ENCODE measurements at places on chromosomes 7 and 10. TPM values are rescaled to one million over a fixed set of nuclear protein-coding genes. Genes with fewer than 3 reads are reported as not detected.

Gene OR2A42
- total RNA-seq: not detected

Gene HYAL4
- not detected for total RNA-seq

DNA sequence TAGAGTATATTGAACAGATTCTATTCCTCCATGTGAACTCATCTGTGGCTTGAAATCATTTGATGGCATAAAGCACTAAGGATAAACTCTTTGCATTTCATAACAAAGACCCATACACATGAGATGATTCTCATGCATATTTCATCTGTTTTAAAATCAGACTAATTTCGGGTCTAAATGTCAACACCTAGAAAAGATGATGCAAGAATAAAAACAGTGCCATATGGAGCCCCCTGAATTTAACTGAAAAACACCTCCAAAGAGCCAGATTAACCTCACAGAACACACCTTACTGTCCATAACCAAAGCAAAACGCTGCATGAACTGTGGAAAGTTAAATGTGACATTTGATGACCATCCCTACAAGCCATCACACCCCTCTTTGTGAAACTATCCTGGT is 59.7 kb downstream of the ELAPOR2 start:
- H3K27me3 ChIP-seq: no peaks in the 10 kb centered on the region
- DNase-seq: no peak
- no peaks in the 10 kb centered on the region for H3K36me3 ChIP-seq

DNA sequence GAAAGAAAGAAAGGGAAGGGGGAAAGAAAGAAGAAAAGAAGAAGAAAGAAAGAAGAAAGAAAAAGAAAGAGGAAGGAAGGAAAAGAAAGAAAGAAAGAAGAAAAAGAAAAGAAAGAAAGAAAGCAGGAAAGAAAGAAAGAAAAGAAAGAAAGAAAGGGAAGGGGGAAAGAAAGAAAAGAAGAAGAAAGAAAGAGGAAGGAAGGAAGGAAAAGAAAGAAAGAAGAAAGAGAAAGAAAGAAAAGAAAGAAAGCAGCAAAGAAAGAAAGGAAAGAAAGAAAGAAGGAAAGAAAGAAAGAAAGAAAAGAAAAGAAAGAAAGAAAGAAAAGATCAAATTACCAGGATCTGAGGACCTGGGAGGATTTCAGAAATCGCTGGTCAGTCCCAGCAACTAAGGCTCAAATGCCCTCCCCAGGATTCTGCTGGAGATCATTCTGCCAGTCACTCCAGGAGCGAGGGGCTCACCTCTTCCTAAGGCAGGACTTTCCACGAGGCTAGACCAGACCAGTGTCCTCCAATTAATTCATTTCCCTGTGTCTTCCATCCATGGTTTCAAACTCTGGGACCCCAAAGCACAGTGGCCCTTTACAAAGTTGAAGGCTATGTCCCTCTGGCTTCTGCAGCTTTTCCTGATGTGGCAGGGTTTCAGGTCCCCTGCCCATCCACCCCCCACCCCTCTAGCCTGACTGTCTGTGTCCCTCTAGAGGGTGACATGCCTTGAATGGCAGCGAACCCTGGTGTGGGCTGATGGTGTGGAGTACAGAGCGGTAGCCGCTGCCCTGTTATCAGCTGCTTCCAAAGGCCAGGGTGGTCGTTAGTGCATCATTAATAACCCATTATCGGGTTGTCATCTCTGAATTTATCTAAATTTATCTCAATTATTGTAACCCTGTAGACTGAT is 77.9 kb downstream of the PARP12 start:
- H3K36me3 ChIP-seq: no peaks in the 10 kb centered on the region
- H3K4me3 ChIP-seq: no peak overlapping the region
- no peaks in the 10 kb centered on the region for H3K27me3 ChIP-seq
- H3K4me1 ChIP-seq: no peaks in the 10 kb centered on the region
- H3K27ac ChIP-seq: no peak overlapping the region

- no peaks in the 10 kb centered on the region for H3K4me1 ChIP-seq
- no peak overlapping the region for H3K4me3 ChIP-seq
- no peak overlapping the region for H3K27ac ChIP-seq
- no peak for DNase-seq
- no peaks in the 10 kb centered on the region for H3K27me3 ChIP-seq
- no peaks in the 10 kb centered on the region for H3K36me3 ChIP-seq
These were observed 89.3 kb upstream of the RNF148 start for GRCh38 chr7:122791959-122792545.

Gene NKX2-3
- not detected for total RNA-seq

- H3K36me3 ChIP-seq: no peaks in the 10 kb centered on the region
- no peaks in the 10 kb centered on the region for H3K4me1 ChIP-seq
- no peak overlapping the region for H3K27ac ChIP-seq
- H3K4me3 ChIP-seq: no peak overlapping the region
These were observed 369.2 kb upstream of the NRP1 start for GRCh38 chr10:33703501-33704213.

DNA sequence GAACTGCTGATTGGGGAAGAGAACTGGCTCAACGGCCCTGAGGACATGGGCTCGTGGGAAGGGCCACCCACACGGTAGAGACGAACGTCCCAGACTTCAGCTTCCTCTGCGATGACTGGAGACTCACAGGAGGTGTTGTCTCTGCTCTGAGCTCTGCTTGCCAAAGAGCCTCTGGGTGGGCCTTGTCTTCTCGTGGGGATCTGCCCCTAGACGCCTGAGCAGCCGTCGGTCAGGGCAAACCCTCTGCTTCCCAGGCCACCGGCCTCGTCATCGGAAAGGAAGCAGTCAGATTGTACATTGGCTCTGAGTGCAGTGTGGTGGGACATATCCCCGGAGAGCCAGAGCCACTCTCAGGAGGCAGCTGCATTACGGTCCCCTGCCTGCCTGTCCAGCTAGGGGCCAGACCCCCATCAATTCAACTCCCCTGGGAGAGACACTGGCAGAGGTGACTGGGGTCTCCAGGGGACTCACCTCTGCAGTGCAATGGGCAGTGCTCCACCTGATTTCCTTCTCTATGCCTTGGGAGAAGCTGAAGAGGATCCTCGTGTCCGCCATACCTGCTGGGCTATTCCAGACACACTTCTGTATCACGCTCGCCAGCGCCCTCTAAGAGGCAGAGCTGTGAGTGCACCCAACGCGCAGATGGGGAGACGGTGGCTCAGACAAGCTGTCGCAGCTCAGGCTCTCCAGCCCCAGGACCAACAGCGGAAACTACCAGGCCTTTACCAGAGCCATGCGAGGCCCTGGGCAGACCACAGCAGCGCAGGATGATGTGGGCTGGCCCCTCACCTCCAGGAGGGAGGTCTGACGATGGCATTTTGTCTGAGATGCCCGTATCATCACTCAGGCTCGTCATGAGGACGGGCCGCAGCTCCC is 227.4 kb downstream of the TCERG1L start:
- DNase-seq: no peak
- H3K4me1 ChIP-seq: no peaks in the 10 kb centered on the region
- peaks cover 47% of the 10 kb centered on the region for H3K27me3 ChIP-seq
- no peak overlapping the region for H3K27ac ChIP-seq
